ENCODE measurements at places on chromosomes 4 and X.

- DNase-seq: no peak
These were observed 106.7 kb downstream of the KIT start for GRCh38 chr4:54764476-54764875.

DNA sequence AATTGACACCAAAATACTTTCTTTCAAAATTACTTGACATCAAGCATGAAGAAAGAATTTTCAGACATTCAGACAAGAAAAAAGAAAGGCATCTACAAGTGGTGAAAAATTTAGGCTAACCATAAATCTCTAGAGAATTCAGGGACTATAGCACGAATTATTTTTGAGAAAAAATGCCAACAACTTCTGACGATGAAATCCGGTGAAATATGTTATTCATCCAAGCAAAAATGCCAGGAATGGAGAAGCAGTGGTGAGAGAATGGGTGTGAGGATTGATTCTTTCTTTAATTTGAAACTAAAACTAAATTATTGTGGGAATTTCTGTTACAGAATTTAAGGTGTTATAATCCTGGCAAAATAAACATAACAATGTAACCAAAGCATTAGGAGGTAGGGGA is 69.4 kb upstream of the SORBS2 start:
- peak; percentile 85 for DNase-seq

GRCh38 chrX:13752646-13753045 is 18.1 kb downstream of the OFD1 start:
- no peak for DNase-seq

DNA sequence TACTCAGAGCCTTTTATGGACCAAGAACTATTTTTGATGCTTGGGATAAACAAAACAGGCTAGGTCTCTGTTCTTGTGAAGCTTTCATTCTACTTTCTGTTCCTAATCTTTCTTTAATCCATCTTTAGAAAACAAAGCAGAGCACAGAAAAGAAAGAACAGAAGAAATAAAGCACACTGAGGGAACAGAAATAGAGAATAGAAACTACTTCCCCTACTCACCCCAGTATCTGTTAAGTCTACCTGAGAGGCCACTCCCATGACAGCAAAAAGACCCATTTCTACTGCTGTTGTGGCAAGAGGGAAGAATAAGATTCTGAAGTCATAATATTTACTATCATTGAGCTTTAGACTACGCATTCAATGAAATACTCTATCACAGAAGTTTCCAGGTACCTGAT is 9.2 kb downstream of the RFC1 start:
- DNase-seq: no peak

DNA sequence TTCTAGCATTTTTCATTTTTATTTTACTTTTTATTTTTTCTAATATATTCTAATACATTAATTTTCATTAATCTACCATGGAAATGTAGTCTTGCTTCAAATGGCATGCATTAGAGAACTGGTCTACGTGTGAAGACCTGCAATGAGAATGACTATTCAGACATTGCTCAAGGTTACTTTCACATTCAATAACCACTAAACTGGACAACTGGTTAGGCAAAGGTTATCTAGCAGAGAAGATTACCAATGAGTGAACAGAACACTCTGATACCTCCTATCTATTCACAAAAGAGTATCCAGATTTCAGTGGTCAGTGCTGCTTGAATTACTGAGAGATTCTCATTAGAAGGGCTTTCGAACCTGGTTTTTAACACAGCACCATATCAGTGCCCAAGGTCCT is 58.9 kb upstream of the ARHGAP24 start:
- DNase-seq: no peak

DNA sequence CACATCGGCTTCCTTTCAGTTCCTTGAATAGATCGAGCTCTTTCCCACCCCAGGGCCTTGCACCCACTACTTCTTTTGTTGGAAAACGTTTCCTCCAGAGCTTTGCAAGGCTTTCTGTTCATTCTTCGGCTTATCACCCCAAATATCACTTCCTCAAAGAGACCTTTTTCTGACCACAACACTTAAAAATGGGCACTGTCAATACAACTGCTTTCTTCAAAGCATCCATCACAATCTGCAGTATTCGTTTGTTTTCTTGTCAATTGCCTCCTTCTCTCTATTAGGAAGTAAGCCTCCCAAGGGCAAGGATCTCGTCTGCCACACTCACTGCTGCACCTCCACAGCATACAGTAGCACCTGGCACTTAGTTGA is 17.7 kb upstream of the CENPU start:
- DNase-seq: no peak

All from cardiac fibroblast (primary cell).